ENCODE measurements at places on chromosomes 5 and 9.
A peak's percentile ranks its signal among the peaks of the same experiment; 100 is the strongest.

DNA sequence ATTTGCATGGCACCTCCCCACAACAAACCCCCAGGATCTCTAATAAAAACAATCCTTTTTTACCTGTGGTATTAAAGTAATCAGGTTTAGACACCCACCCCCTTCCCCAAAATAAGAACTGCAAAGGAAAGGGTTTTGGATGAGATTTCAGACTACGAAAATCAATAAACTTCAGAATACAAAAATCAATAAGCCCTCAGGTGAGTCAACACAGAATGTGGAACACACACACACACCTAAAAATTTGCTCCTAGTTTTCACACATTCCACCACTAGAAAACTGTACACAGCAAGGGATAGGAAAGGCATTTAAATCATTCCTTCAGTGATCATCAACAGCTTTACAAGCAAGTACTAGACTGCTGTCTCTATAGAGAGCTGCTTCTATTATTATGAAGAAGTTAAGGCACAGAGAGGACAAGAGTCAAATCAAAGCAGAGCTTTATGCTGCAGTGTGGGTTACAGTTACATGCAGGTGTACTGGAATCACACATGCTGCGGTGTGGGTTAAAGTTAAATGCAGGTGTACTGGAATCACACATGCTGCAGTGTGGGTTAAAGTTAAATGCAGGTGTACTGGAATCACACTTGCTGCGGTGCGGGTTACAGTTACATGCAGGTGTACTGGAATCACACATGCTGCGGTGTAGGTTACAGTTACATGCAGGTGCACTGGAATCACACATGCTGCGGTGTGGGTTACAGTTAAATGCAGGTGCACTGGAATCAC is 36.3 kb downstream of the PFDN1 start:
- DNase-seq: no peak

DNA sequence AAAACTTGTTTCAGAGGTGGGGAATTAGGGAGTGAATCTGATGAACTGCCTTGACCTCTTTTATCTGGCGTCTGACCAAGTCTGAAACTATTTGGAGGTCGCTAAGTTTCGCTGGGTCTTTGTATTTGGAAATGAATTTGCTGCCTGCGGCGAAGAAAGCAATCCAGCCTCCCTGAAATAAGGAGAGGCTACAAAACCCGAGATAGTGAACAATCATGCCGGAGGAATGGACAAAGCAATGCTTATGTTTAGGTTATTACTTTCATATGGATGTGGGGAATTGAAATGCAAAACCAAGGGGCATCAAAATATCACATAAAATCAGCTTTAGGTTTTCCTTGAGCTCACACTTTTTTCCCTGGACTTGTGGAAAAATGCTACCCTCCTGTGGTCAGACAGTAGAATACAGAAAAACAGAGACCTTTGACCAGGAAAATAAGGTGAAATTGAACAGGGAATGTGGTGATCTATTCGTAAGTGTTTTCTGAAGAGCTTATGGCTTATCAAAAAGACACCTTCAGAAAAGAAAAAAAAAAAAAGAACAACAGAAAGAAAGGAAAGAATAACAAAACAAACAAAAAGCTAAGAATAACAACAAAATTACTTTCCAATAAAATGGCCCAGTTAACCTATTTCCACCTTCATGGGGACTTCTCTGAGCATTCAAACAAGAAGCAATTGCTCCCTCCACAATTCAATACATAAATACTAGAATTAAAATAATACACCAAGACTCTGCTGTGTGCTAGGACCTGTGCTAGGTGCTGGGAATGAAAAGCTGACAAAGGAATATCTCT is 68.6 kb upstream of the DPYSL3 start:
- peak; percentile 30 for DNase-seq

GRCh38 chr5:119357808-119358529 is 2.1 kb downstream of the TNFAIP8 start:
- no peak for DNase-seq

DNA sequence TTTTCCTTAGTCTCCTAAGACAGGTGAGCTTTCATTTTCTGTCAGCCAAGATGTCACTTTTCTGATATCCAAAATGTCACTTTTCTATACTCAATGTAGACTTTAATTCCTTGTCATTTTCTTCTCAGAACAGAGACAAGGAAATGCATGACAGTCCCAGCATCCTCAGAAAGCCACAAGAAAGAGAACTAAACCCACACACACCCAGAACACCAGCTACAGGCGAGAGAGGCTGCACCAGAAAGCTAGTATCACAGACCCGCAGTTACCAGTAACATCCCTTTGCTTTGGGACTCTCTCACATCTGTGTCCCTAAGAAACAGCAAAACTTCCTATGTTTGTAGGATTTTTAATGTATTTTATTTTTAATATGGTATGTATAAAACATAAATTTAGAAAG is 17.1 kb downstream of the TRMO start:
- no peak for DNase-seq
